ENCODE measurements at places on chromosomes 5 and 9. TPM values are rescaled to one million over a fixed set of nuclear protein-coding genes. Genes with fewer than 3 reads are reported as not detected.

The ANXA6 gene
- 537 TPM for total RNA-seq

DNA sequence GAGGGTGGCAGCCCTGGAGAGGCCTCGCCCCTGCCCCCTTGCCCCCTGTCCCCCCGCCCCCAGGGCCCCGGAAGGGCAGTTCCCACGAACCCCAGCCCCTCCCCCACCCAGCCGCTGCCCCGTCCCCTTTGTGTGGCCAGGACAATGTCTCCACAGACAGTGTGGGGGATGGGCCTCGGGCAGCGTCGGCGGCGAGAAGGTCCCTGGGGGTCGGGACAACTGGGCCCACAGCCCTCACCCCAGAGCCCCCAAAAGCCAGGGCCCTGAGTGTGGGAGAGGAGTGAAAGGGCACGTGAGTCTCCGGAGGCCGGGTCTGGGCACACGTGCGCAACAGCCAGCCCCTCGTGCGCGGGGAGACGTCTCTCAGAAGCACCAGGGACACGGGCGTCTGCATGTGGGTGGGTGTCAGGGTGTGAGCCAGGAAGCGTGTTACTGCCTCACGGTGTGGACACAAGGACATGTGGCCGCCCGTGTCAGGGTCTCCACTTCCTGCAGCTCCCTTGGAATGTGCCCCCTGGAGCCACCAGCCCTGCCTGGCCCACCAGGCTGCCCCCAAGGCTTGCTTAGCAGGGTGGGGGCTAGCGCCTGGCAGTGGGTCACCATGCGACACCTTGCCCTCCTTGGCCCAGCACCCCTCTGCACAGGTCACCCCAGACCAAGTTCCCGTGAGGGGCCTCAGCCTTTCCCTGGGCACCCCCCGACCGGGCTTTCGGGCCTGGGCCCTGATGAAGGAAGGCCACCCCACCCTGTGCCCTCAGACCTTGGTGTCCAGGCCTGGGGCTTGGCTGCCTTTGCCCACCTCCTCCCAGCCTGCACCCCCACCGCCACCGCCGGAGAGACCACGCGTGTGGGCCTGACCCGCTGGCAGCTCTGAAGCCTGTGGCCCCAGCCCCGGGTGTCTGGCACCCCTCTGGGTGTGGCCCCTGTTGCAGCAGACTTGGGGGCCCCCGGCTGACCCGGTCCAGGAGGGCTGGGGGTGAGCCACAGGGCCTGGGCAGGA, 12.8 kb upstream of the NRARP start:
- H3K4me1 ChIP-seq: no peaks in the 10 kb centered on the region
- 0 out of 2 replicates have a peak, but pooled peaks cover 2% of the 10 kb centered on the region for H3K27me3 ChIP-seq
- H3K36me3 ChIP-seq: no peaks in the 10 kb centered on the region
- no peak overlapping the region for H3K27ac ChIP-seq
- DNase-seq: no peak

DNA sequence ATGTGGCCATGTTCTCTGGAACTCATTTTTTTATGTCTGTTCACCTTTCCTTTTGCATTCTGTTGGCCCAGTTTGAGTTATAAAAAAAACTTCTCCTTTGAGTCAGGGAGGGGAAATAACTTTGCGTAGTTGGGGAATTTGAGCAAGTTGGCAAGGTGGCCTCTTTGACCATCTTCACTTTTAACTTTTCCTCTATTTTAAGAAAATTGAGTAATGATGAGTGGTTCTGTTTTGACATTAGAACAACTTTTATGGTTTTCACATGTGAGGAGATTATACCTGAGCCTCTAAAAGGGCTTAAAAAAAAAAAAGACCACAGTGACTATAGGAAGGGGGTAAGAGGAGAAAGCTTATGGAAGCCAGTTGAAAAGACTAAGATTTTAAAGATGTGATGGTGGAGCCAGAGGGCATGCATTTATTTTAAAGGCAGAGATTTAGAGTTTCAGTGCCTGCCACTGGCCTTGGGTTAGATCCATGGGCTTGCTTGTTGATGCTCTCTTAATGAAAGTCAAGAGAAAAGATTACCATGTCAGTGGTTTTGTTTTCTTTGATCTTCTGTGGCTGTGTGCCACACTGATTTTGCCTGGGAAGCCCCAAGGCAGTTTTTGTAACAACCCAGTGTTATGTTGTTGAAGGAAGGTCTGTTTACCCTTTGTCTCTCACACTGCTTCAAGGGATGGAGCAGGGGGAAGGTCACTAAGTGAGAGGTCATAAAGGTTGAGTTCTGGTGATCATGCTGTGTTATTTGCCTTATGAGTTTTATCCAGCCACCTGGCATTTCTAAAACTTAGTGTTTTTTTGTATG, 219.7 kb upstream of the CD180 start:
- no peak overlapping the region for H3K4me3 ChIP-seq
- no peaks in the 10 kb centered on the region for H3K36me3 ChIP-seq
- H3K27ac ChIP-seq: no peak overlapping the region
- H3K27me3 ChIP-seq: peaks cover 1% of the 10 kb centered on the region
- peaks cover 10% of the 10 kb centered on the region for H3K4me1 ChIP-seq

The PCDHB3 gene
- total RNA-seq: 0.20 TPM

The TOR2A gene
- total RNA-seq: 9.0 TPM

The OTP gene
- not detected for total RNA-seq

The KIF24 gene
- total RNA-seq: 2.6 TPM

DNA sequence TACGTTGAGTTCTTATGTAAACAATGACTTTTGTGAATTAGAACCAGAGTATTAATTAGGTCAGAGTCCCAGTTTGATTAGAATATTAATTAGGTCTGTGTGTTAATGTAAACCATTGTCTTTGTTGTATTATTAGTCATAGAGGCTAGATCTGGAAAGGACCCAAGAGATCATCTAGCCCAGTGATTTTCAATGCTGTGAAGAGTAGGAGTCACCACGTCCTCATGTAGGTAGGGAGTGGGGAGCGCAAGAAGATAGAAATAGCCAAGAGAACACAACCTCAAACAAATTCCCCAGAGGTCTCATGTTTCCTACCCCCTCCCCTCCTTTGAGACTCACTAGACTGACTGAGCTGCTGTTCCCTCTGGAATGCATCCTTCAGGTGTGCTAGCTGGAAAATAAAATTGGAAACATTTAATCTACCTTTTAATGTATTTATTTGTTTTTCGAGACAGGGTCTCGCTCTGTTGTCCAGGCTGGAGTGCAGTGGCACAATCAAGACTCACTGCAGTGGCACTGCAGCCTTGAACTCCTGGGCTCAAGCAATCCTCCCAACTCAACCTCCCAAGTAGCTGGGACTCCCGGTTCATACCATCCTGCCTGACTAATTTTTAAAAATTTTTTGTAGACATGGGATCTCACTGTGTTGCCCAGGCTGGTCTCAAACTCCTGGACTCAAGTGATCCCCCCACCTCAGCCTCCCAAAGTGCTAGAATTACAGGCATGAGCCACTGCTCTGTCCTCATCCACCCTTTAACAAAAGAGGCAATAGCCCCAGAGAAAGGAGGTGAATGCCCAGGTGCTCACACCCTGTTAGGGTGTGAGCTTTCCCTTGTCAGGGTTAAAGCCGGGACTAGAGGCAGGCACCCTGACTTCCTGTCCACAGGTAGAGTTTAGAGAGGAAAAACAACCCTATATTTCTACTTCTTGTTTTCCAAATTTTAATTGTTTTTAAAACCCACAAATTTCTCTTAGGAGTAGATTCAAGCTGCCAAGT, 92.9 kb downstream of the INIP start:
- no peaks in the 10 kb centered on the region for H3K36me3 ChIP-seq
- no peak overlapping the region for H3K4me3 ChIP-seq
- no peak overlapping the region for H3K27ac ChIP-seq

DNA sequence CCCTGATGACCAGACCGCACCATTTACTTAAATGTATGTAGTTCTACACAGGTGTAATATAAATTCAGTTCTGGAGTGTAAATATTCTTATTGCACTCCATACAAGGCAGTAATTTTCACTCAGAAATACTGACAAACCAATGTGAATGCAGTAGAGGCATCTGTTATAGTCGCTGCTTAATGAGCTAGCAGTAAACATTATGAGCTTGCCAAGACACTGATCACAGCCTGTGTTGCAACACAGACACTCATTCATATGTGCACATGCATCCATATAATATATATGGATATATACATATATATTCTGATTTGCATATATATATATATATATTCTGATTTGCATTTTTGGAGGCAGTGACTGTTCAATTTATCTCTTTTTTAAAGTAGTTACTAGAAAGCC, 435.1 kb upstream of the ST8SIA4 start:
- H3K36me3 ChIP-seq: no peaks in the 10 kb centered on the region
- no peaks in the 10 kb centered on the region for H3K27me3 ChIP-seq
- H3K4me1 ChIP-seq: no peaks in the 10 kb centered on the region
- no peak overlapping the region for H3K27ac ChIP-seq
- no peak for DNase-seq

The PAEP gene
- total RNA-seq: not detected

DNA sequence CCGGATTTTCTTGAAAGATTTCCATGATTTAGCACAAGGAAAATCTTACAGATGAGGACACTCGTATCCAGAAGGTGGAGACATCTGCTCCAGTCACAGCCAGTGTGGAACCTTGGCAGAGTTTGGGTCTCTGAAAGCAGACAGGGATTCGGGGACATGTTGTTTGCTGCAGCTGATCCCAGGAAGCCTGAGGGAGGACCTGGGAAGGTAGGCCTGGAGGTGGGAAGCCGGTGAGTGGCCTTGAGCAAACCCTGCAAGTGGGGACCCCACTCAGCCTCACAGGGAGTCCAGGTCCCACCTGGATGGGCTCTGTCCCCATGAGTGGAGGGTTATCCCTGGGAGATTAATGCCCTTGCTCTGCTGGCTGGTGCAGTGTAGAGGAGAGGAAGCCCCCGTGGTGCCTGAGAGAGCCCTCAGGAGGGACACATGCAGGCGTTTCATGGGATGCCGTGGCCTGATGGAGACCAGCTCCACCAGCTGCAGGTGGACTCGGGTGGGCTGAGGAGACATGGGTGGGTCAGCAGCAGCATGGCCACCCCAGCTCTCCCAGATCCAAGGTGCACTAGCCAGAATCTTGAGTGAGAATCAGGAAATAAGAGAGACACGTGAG, 7.8 kb downstream of the MRPS2 start:
- peaks cover 8% of the 10 kb centered on the region for H3K27me3 ChIP-seq
- peaks cover 4% of the 10 kb centered on the region for H3K36me3 ChIP-seq
- no peak for DNase-seq
- no peak overlapping the region for H3K4me3 ChIP-seq

The ZNG1A gene
- total RNA-seq: 19.4 TPM

GRCh38 chr9:29685531-29685930, 2112.2 kb upstream of the C9orf72 start:
- H3K4me1 ChIP-seq: peaks cover 12% of the 10 kb centered on the region
- H3K36me3 ChIP-seq: no peaks in the 10 kb centered on the region

DNA sequence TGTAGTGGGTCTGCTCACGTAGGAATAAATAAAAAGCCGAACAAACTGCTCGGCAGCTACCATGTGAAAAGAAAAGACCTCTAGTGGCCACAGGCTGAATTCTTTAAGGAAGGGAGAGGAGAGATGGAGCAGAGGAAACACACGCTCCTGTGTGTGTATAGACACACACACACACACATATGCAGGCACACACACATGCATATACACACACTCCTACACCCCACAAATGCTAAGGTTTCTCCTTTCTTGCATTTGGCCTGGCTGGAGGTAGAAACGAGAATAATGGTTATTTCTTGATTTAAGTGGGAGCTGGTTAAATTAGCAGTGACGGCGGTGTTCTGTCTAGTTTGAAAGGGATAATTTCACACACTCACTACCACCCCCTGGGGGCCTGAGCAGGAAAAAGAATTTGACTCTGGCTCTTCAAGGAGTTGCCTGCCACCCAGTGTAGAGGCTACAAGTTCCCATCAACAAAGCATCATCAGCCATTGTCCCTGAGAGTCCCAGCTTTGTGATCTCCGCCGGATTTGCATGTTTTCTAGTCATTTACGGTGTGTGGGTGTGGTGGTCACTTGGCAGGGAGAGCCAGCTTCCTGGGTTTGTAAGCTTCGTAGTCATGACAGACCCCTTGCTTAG, at the start of gene INSYN2B:
TSS of gene INSYN2B (minus strand) at position 78 of the 636 bp plus-strand sequence. CDS start 96,597 bp downstream, outside the sequence.
- peak; percentile 87 for DNase-seq
- no peaks in the 10 kb centered on the region for H3K27me3 ChIP-seq
- peak within 1 kb of the TSS; percentile 96 for H3K27ac ChIP-seq

GRCh38 chr5:55918087-55919035, 67.2 kb downstream of the IL31RA start:
- H3K4me3 ChIP-seq: no peak overlapping the region
- H3K4me1 ChIP-seq: peaks cover 9% of the 10 kb centered on the region
- peaks cover 8% of the 10 kb centered on the region for H3K27me3 ChIP-seq

The OBP2B gene
- not detected for total RNA-seq

The CDHR2 gene
- total RNA-seq: not detected

- no peaks in the 10 kb centered on the region for H3K4me1 ChIP-seq
- peaks cover 5% of the 10 kb centered on the region for H3K36me3 ChIP-seq
- no peak for DNase-seq
Measured at GRCh38 chr5:174459832-174460448, 264.4 kb upstream of the MSX2 start.

The RICTOR gene
- 20.5 TPM for total RNA-seq

GRCh38 chr9:78005231-78006002, 26.2 kb downstream of the GNAQ start:
- no peak overlapping the region for H3K27ac ChIP-seq
- no peak overlapping the region for H3K4me3 ChIP-seq
- DNase-seq: no peak
- H3K27me3 ChIP-seq: no peaks in the 10 kb centered on the region
- H3K4me1 ChIP-seq: peaks cover 62% of the 10 kb centered on the region

The CNTLN gene
- 5.1 TPM for total RNA-seq

The GPBP1 gene
- 35.5 TPM for total RNA-seq

GRCh38 chr9:123065196-123065595, 31.7 kb downstream of the GPR21 start:
- no peak overlapping the region for H3K4me3 ChIP-seq
- H3K27me3 ChIP-seq: no peaks in the 10 kb centered on the region
- no peak overlapping the region for H3K27ac ChIP-seq
- peaks cover 66% of the 10 kb centered on the region for H3K4me1 ChIP-seq

The FBP1 gene
- total RNA-seq: not detected

DNA sequence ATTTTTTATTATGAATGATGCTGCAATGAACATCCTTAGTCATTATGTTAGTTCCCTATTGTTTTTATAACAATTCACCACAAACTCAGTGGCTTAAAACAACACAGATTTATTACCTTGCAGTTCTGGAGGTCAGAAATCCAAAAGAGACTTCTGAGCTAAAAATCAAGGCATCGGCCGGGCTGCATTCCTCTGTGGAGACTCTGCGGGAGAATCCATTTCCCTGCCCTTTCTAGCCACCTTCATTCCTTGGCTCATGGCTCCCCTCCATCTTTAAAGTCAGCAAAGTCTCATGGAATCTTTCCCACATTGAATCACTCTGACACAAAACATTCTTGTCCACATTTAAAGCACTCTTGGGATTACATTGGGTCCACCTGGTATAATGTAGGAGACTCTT, 38.6 kb downstream of the SNX18 start:
- H3K4me3 ChIP-seq: 0 out of 2 replicates have a peak overlapping the region, but pooled peaks have one; percentile 6
- H3K36me3 ChIP-seq: peaks cover 14% of the 10 kb centered on the region
- peak overlapping the region; percentile 12 for H3K27ac ChIP-seq
- DNase-seq: peak; percentile 11

DNA sequence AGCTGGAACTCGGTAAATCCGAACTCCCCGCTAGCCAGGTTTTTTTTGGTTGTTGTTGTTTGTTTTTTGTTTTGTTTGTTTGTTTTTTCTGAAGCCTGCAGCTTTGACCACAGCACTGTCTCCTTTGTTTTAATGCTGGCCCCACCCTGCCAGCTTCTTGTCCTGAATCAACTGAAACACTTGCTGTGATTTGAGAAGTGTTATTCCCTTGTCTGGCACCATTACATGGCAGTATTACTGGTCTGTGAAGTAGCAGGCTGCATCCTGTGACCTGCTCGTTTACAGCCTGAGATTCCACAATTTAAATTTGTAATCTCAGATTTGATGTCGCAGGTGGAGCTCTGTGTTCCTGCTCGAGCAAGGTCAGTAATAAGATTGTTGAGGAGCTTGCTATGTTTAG, 1.4 kb upstream of the SLC36A2 start:
- DNase-seq: no peak
- H3K4me3 ChIP-seq: no peak overlapping the region
- H3K36me3 ChIP-seq: no peaks in the 10 kb centered on the region
- H3K4me1 ChIP-seq: peaks cover 9% of the 10 kb centered on the region
- H3K27me3 ChIP-seq: peaks cover 13% of the 10 kb centered on the region

The SLC4A9 gene
- not detected for total RNA-seq

All from HFFc6 (cell line).